Lower lobe of right lung (tissue), 2 donors: ENCODE measurements at places on chromosomes 12 and 14. TPM values are rescaled to one million over a fixed set of nuclear protein-coding genes. Genes with fewer than 3 reads are reported as not detected.
A peak's percentile ranks its signal among the peaks of the same experiment; 100 is the strongest.

GRCh38 chr12:12881151-12881909, 10.0 kb upstream of the GPRC5A start:
- no peak for DNase-seq
- H3K36me3 ChIP-seq = no peaks in the 10 kb centered on the region
- H3K27me3 ChIP-seq = no peaks in the 10 kb centered on the region
- no peaks in the 10 kb centered on the region for H3K4me1 ChIP-seq
- no peak overlapping the region for H3K27ac ChIP-seq
- H3K4me3 ChIP-seq = no peak overlapping the region

MANSC1 gene
- 23.7 TPM for total RNA-seq

DNA sequence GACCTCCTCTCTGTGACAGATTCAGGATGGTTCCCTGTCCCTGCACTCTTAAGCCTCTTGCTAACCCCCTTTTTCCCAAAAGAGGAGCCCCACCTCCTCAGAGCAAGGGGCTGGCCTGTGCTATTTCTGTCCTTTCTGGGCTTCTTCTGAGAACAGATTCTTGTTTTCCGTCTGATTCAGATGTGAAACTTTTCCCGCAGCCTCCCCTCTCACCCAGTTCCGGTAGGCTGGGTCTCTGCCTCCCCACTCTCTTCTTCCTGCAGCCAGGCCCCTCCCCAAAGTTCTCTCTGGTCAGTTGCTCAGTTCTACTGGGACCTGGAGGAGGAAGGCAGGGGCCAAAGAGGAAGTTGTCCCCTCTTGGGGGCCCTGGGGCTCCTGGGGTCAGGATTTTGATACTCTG, 11.8 kb downstream of the PDE1B start:
- H3K27me3 ChIP-seq = peaks cover 3% of the 10 kb centered on the region
- H3K4me3 ChIP-seq = peak overlapping the region; percentile 48
- no peaks in the 10 kb centered on the region for H3K36me3 ChIP-seq
- peak overlapping the region; percentile 71 for H3K27ac ChIP-seq

PMEL gene
- total RNA-seq = 1.2 TPM

FSCB gene
- 0.12 TPM for total RNA-seq

DNA sequence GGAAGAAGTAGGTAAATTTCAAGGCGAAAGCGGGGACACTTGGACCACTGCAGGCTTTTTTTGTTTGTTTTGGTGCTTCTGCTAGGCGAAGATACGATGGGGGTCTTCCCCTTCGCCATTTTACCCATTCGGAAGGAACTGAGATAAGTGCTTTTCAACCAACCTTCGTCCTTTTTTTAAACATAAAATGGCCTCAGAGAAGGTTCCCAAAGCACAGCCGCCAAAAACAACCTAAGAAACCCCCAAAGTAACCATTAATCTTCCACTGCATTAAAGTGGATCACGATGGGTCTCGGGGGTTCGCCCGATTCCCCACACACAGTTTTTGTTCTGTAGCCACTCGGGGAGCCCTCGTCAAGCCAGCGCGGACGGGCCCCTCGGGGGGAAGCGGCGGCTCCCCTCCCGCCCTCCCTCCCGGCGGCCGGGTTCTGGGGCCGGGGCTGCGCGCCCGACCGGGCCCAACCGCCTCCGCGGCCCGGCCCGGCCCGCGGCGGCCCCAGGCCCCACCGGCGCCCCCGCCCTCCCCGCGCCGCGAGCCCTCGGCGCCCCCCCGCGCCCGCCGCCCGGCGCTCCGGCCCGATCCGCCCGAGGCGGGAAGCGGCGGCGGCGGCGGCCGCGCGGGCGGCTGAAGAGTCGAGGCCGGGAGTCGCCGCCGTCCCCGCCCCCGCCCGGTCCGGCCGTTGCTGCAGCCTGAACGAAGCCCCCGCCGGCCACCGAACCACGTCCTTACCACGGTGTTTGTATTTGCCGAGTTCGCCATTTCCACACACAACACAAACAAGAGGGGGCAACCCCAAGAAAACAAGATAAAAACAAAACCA, 790 bp downstream of the GTF2A1 start:
- H3K4me3 ChIP-seq = peak overlapping the region; percentile 83
- H3K27ac ChIP-seq = peak overlapping the region; percentile 99
- DNase-seq = peak; percentile 69
- H3K27me3 ChIP-seq = no peaks in the 10 kb centered on the region
- peaks cover 29% of the 10 kb centered on the region for H3K4me1 ChIP-seq

DNA sequence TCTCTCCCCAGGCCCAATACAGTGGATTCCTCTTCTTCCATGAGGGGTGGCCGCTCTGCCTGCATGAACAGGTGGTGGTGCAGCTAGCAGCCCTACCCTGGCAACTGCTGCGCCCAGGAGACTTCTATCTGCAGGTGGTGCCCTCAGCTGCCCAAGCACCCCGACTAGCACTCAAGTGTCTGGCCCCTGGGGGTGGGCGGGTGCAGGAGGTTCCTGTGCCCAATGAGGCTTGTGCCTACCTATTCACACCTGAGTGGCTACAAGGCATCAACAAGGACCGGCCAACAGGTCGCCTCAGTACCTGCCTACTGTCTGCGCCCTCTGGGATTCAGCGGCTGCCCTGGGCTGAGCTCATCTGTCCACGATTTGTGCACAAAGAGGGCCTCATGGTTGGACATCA, 3.8 kb downstream of the ARHGEF40 start:
- peaks cover 4% of the 10 kb centered on the region for H3K27me3 ChIP-seq
- no peak for DNase-seq
- H3K4me1 ChIP-seq = peaks cover 32% of the 10 kb centered on the region
- H3K36me3 ChIP-seq = peaks cover 58% of the 10 kb centered on the region

DNA sequence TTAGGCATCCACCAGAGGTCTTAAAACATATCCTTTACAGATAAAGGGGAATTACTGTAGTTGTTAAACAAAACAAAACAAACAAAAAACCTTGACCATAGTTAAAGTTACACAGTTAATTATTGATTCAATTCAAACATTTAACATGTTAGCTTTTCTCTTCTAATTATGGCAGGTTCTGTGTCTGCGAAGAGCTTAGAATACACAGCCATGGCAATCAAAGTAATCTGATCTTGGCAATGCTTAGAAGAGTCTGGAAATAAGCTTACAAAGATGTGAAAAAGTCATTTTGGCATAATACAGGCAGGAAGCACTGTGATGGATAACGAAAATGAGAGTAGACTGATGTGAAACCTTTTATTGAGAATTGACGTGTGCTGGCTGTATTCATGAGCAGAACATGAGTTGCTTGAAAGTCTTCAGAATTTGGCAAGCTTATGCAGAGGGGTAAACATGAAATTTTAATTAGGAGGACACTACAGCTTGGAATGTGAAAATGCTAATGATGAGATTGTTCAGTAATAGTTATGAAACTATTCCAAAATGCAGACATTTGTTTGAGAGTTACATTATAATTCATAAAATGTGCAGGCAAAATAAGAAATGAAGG, 629.6 kb downstream of the FSCB start:
- H3K27ac ChIP-seq = no peak overlapping the region
- no peaks in the 10 kb centered on the region for H3K36me3 ChIP-seq
- no peaks in the 10 kb centered on the region for H3K4me1 ChIP-seq

DNA sequence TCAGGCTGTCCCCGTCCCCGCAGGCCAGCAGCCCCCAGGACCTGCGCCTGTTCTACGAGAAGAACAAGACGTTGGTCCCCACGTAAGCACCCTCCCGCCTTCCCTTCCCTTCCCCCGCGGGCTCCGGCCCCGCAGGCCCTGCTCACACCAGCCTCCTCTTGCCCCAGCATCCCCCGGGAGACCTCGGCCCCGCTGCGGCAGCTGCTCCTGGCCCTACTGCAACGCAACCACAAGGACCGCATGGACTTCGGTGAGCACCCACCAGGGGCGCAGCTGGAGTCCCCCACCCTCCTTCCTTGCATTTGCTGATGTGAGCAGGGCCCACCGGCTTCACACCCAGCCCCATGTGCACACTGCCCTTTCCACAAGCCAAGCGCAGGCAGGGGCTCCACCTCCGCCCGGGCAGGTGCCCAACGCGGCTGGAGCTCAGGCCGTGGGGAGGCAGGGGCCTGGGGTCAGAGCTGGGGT, 15.4 kb downstream of the ULK1 start:
- no peak overlapping the region for H3K4me3 ChIP-seq
- DNase-seq = no peak
- H3K27ac ChIP-seq = no peak overlapping the region
- H3K27me3 ChIP-seq = no peaks in the 10 kb centered on the region

RNASE4 gene
- total RNA-seq = 41.0 TPM

GRCh38 chr12:120862664-120863063, 41.5 kb downstream of the SPPL3 start:
- no peaks in the 10 kb centered on the region for H3K27me3 ChIP-seq
- H3K4me3 ChIP-seq = no peak overlapping the region
- H3K4me1 ChIP-seq = peaks cover 11% of the 10 kb centered on the region
- DNase-seq = no peak
- peaks cover under 1% of the 10 kb centered on the region for H3K36me3 ChIP-seq
- H3K27ac ChIP-seq = no peak overlapping the region

KLRG1 gene
- total RNA-seq = 4.8 TPM

- no peaks in the 10 kb centered on the region for H3K36me3 ChIP-seq
- no peak for DNase-seq
- no peaks in the 10 kb centered on the region for H3K27me3 ChIP-seq
- no peak overlapping the region for H3K27ac ChIP-seq
- H3K4me1 ChIP-seq = no peaks in the 10 kb centered on the region
Measured at GRCh38 chr14:79639613-79640012, 571.7 kb downstream of the DIO2 start.

ALX1 gene
- total RNA-seq = not detected

IFNG gene
- not detected for total RNA-seq

- no peak for DNase-seq
- H3K27me3 ChIP-seq = no peaks in the 10 kb centered on the region
- H3K4me1 ChIP-seq = no peaks in the 10 kb centered on the region
Measured at GRCh38 chr14:64779472-64779871, 75.2 kb downstream of the PLEKHG3 start.

GRCh38 chr12:48981757-48982157, 3.6 kb downstream of the WNT1 start:
- DNase-seq = no peak
- peaks cover 44% of the 10 kb centered on the region for H3K4me1 ChIP-seq
- peaks cover 96% of the 10 kb centered on the region for H3K27me3 ChIP-seq
- H3K4me3 ChIP-seq = peak overlapping the region; percentile 51
- no peaks in the 10 kb centered on the region for H3K36me3 ChIP-seq

DNA sequence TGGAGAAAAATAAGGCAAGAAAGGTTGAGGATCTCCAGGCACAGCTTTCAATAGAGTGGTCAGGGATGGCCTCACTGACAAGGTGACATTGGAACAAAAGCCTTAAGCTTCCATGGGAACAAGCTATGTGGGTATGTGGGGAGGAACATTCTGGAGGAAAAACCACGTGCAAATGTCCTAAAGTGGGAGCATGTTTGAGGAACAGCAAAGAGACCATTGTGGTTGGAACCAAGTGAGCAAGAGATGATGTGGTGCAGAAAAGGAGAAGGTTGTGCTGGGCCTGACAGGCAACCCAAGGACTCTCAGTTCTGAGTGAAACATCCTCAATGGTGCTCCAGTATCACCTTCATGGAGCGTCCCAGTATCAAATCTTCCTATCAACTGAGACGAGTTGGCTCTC, 184.0 kb downstream of the CAND1 start:
- no peaks in the 10 kb centered on the region for H3K36me3 ChIP-seq
- H3K27me3 ChIP-seq = no peaks in the 10 kb centered on the region
- no peak overlapping the region for H3K27ac ChIP-seq
- peaks cover 17% of the 10 kb centered on the region for H3K4me1 ChIP-seq
- H3K4me3 ChIP-seq = no peak overlapping the region

- no peak overlapping the region for H3K4me3 ChIP-seq
- no peaks in the 10 kb centered on the region for H3K27me3 ChIP-seq
Measured at GRCh38 chr12:22536346-22536945, 7.9 kb downstream of the C2CD5 start.

DNA sequence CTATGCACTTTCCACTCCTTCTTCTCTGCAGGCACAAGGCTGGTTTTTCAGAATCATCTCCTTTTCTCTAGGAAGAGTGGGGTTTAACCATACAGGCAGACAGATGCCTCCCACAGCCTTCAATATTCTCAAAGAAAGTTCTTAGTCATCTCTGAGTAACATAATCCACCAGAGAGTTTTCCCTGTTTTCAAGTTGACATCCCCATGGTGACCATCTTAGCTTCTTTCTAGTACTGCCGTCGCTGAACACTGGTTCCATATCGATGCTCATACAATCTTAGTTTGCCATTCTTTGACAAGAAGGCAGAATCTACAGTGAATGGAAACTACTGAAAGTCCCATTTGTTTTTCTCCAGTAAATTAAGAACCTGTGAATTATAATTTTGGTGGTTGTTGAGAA, 28.6 kb downstream of the TPH2 start:
- H3K27ac ChIP-seq = no peak overlapping the region
- H3K27me3 ChIP-seq = no peaks in the 10 kb centered on the region
- DNase-seq = no peak
- H3K4me1 ChIP-seq = no peaks in the 10 kb centered on the region

DNA sequence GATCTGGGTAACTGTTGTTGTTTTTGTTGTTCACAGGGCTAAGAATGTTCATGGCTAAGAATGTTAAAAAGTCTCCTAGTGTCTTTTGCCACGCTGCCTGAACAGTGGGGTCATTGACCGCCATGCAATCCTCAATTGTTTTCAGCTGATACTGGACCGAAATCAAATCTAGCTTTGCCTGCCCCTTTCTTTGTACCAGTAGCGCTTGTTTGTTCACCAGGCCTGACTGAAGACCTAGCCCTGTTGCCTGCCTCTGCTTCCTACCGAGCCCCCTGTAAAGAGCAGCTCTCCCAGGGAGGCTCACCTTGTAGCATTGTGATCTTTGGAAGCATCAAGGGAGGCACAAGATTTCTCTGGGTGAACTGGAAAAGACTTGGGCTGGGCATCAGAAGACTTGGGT, 6.7 kb downstream of the PSEN1 start:
- H3K36me3 ChIP-seq = peaks cover 8% of the 10 kb centered on the region
- H3K4me3 ChIP-seq = no peak overlapping the region
- no peak for DNase-seq
- no peak overlapping the region for H3K27ac ChIP-seq

GRCh38 chr14:66140213-66140918, 345.8 kb upstream of the CCDC196 start:
- H3K27ac ChIP-seq = no peak overlapping the region
- H3K4me3 ChIP-seq = no peak overlapping the region
- H3K27me3 ChIP-seq = no peaks in the 10 kb centered on the region
- no peak for DNase-seq

- no peaks in the 10 kb centered on the region for H3K36me3 ChIP-seq
- DNase-seq = no peak
- H3K27me3 ChIP-seq = no peaks in the 10 kb centered on the region
- H3K4me3 ChIP-seq = no peak overlapping the region
Measured at GRCh38 chr12:116404913-116405611, 127.6 kb upstream of the MED13L start.

RNF212B gene
- total RNA-seq = not detected
